ENCODE measurements at places on chromosomes 1 and 21. TPM values are rescaled to one million over a fixed set of nuclear protein-coding genes. Genes with fewer than 3 reads are reported as not detected.

DNA sequence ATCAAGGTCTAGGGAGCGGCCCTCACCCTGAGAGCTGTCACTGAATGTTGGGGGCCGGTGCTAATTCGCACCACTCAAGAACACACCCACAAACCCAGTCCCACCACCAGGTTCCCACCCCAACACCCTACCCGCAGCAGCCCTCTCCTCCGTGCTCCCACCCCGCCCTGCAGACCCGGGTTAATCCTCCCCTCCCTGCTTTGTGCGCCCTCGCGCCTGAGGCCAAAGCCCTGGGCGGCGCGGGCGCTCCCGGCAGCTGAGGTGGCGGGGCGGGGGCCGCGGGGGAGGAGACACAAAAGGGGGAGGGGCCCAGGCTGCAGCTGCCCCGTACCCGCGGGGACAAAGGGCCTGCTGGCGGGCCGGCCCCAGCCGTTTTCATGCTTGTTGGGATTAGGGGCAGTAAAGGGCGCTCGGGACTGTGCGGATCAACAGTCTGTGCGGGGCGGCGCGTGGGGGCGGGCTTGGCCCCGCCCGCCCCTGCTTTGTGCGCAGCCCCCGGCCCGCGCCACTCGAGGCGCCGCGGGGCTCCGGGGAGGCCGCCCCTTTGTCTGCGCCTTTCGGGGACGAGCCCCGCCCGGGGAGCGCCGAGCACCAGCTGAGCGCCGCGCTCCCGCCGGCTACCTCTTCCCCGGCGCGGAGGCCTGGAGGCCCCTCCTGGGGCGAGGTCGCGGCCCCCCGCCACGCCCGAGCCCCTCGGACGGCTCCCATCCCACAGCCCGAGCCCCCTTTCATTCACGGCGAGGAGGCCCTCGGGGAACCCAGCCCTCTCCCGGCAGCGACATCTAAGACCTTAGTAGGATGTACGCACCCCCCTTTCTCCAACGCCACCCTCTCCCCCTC, 10.9 kb downstream of the C1orf216 start:
- DNase-seq: no peak

DNA sequence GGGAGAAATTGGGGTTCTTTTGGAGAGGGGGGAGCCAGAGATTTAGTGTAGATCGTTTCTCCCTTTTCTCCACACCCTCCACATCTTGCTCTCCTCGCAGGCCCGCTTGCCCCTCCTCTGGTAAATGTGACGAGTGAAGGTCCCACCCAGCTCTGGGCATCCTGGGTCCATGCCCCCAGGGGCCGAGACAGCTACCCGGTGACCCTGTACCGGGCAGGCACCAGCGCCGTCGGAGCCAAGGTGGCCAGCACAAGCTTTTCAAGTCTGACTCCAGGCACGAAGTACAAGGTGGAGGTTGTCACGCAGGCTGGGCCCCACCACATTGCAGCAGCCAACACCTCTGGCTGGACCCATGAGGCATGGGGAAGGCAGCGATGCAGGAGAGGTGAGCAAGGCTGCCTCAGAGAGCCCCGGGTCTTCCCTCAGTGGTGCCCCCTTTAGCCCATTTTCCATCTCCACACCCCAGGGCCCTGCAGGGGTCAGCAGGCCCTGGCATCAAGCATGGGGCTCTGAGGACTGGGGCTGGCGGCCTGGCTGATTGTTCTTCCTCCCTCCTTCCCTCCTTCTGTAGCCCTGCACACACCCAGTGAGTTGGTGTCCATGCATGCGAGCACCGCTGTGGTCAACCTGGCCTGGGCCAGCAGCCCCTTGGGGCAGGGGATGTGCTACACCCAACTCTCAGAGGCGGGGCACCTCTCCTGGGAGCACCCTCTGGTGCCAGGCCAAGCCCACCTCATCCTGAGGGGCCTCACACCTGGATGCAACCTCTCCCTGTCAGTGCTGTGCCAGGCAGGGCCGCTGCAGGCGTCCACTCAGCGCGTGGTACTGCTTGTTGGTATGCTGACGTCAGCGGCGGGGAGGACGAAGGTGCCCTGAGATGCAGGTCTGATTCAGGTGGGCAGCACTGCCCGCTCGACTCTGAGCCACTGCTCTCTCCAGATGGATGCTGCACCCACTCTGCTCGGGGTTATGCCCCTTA, 16.4 kb upstream of the LGR6 start:
- DNase-seq: no peak

RWDD3 gene
- 36.6 TPM for total RNA-seq

GRCh38 chr1:1293263-1294249, 13.3 kb downstream of the SCNN1D start:
- DNase-seq: no peak

- DNase-seq: no peak
Measured at GRCh38 chr1:64941461-64942117, 24.8 kb downstream of the JAK1 start.

TMEM82 gene
- not detected for total RNA-seq

NOL9 gene
- 4.7 TPM for total RNA-seq

- no peak for DNase-seq
Measured at GRCh38 chr1:109275706-109276345, 7.1 kb downstream of the PSRC1 start.
